ENCODE measurements at places on chromosomes 6 and 20.

- no peak for DNase-seq
Observed at GRCh38 chr6:71252410-71252809, 36.2 kb upstream of the OGFRL1 start.

DNA sequence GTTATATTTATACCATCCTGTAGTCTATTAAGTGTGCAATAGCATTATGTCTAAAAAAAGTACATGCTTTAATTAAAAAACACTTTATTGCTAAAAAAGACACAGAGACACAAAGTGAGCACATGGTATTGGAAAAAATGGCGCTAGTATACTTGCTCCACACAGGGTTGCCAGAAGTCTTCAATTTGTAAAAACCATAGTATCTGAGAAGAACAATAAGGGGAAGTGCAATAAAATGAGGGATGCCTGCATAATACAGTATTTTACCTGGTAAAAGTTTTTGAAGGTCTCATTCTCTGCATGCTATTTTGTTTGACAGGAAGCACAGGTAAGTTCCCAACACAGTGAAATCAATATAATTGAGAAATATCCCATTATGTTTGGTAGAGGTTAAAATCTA, 1.6 kb downstream of the NOX3 start:
- DNase-seq: no peak

DNA sequence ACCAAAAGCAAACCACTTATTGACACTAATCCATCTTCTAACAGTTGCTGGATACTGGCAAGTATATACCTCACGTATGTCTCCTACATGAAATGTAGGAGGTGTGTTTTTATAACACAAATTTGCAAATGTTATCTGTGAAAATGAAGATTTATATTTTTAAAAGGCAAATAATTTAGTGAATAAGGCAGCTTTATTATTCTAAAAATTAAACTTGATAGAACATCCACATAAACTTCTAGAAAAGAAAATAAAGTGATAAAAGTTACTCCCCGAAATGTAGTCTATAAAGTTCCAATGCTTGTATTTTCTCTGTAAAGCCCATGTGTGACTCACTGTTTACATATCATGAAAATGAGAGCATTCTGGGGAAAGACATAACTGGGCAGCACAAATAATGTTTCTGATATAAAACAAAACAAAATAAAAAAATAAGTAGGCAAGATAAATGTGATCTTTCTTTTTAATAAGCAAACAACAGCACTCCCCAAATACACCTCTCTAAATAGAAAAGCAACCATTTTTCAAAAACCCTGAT, 84.4 kb downstream of the MAP7 start:
- no peak for DNase-seq

GRCh38 chr6:118353564-118353963, 194.5 kb upstream of the PLN start:
- DNase-seq: no peak

GRCh38 chr6:42306439-42307140, 88.9 kb upstream of the MRPS10 start:
- DNase-seq: no peak

DNA sequence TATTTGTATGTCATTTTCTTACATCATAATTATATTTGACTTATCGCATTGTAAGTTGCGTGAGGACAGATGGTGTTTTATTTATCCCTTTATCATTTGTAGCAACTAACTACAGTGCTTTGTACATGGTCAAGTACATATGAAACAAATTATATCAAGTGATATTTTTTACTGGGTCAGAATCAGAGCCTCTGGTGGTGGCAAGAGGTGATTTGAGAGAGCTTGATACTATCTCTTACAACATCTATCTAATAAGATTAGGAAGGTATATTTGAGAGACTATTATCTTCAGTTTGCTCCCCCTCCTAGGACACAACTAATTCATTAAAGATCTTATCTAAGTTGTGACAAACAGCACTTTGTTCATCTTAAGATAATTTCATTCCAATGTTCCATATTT, 47.7 kb downstream of the BCKDHB start:
- no peak for DNase-seq

DNA sequence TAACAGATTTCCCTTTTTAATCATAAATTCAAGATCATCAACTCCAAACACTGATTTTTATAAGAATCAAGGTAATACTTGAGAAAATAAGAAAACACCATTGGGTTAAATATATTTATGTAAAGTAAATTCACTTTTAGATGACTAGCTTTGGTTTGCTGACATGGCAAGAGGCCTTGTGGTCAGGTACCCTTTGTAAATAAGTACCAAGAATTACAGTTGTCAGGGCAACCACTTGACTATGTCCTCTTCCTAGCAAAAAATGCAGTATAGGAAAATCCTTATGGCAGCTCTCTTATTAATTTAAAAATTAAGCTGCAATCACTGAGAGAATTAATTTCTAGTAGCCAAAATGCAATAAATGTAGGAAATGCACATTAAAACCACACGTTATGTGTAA, 153.8 kb downstream of the INSM1 start:
- DNase-seq: no peak

GRCh38 chr20:51627586-51627985, 85.1 kb upstream of the NFATC2 start:
- DNase-seq: no peak

- no peak for DNase-seq
Observed at GRCh38 chr6:165181951-165182414, 127.4 kb downstream of the C6orf118 start.

- DNase-seq: no peak
Observed at GRCh38 chr6:149364557-149364956, 35.5 kb upstream of the SUMO4 start.

GRCh38 chr6:89063881-89064280, 16.7 kb upstream of the PNRC1 start:
- DNase-seq: no peak
